ENCODE measurements at places on chromosomes 5 and 9.

- no peak for DNase-seq
Observed at GRCh38 chr5:110956280-110956912, 115.1 kb upstream of the TSLP start.

DNA sequence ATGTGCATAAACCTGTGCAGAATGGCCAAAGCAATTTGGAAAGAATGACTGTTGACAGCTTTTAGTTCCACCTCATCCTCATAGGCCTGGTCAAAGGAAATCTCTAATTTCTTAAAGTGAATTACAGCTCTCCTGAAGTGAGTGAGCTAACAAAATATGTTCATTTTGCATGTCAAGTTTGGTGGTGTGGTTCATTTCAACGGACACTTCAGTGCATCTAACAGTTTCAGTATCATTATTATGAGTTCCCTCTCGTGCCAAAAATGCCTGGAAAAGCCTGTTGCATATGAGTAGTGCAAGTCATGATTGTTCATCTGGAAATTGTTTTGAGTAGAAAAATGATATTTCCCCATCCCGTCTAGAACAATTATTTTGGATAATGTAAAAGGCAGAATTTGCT, 53.2 kb upstream of the HMHB1 start:
- no peak for DNase-seq

DNA sequence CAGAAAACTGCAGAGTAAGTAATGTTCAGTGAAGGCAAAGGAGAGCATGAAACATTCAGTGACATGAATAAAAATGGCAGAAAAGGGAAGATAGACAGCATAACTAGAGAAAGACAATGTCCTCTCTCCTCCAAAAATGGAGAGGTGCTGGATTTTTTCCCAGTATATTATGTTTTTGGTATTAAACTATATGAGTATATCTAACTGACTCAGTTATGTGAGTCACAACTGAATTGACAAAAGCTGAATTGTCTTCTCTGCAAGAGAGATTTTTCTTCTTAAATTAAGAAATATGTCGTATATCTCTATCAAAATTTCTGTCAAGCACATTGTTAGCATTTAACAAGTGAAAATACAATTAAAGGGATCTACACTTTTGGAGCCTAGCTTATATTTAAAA, 375.1 kb downstream of the CHSY3 start:
- DNase-seq: no peak

DNA sequence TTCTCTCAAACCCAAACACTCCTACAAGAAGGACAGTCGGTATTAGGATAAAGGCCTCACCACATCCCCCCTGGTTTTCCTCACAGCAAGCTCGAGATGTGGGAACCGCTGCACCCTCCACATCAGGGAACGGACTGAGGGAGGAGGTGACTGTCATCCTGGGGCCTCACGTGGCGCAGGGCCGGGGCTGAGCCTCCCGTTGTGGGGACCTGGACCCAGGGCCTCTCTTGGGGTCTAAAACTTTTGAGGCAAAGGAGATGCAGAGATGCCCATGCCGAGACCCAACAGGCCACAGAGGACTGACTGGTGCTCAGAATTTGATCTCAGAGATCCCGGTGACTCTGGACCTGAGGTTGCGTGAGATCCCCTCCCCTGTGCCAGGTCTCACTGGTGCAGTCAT, 72.7 kb downstream of the MRPL36 start:
- no peak for DNase-seq

GRCh38 chr9:90969021-90969675, 167.5 kb downstream of the SYK start:
- no peak for DNase-seq

DNA sequence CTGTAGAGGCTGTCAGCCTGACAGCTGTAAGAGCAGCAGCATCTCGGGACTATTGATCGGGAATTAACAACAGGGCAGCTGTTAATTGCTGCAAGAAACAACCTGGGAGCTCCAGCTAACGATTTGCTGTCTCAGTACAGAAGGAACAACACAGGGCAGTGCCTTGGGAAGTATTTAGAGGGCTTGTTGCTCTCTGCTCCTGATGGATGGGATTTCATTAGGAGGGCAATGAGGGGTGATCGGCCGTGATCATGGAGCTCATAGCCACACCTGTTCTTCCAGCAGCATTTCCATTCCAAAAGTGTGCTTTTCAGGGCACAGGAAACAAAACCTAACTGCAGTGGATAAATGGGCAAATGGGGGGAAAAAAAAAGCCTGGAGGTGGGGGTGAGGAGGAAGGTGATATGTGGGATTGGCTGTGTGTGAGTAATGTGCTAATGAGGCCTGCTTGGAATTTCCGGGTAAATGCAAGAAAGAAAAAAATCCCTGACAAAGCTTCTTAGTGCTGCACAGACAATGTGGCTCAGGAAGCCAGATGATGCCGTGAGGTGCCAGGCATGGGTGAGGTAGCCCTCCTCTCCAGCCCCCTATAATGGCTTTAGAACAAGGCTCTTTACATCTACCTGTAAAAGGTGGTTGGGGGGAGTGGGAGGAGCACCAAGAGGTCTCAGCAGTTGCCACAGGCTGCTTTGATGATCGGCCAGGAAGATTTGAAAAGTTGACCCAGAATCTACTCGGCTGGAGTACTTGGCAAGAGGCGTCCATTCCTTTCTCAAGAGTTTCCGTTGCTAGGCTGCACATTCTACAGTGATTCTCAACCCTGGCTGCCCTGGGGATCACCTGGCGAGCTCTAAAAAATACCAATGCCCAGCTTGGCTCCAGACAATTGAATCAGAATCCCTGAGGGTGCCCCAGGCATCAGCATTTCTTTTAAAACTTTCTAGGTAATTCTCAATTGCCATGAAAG, 139.5 kb upstream of the KLF9 start:
- no peak for DNase-seq

DNA sequence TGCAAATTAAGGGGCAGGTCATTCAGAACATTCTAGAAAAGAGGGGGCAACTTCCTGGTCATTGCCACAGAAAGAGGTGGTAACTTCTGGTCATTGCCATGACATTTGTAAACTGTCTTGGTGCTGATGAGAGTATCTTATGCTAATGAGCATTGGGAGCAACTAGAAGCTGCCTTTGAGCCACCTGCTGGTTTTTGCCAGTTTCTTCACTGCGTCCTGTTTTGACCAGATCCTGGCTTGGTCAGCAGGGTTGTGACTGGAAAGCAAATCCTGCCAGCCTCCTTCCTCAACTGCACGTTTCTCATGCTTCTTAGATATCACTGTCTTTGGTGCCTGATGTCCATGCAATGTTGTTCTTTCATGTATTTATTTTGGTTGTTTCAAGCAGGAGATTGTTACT, 53.2 kb upstream of the SPATA31C2 start:
- DNase-seq: no peak

DNA sequence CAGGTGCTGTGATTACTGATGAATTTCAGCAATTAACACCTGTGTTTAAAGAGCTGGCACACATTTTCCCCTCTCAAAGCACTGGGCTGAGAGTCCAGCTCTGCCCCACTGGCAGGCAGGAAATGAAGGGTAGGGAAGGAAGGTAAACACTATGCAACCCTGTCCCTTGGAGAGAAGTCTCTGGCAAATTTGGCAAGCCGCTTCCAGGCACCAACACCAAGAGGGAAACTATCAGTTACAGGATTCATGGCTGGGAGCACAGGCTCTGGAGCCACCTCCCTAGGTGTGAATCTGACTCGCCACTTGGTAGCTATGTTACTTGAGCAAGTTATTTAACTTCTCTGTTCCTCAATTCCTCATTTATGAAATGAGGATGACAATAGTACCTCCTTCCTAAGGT, 3.3 kb downstream of the ANKS6 start:
- DNase-seq: no peak

DNA sequence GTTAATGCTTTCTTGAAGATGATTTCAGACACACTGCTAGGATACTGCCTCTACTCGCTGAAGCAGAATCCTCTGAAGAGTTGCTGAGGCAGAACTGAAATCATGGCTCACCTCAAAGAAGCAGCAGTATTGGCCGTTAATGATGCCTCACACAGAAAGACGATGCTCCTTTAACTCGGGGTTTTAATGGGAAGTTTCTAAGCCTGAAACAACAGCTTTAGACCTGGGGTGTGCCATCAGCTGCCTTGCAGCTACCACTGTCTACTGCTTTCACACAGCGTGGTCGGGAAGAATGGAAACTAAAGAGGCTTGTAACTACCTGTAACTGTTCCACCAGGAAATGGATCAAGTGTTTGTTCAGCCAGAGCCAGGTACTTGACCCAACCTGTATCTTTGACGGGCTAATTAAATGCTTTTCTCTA, at the start of gene CTXN3:
TSS of gene CTXN3 (plus strand) at position 65 of the 422 bp plus-strand sequence. CDS start 8,440 bp downstream, outside the sequence.
- no peak for DNase-seq

DNA sequence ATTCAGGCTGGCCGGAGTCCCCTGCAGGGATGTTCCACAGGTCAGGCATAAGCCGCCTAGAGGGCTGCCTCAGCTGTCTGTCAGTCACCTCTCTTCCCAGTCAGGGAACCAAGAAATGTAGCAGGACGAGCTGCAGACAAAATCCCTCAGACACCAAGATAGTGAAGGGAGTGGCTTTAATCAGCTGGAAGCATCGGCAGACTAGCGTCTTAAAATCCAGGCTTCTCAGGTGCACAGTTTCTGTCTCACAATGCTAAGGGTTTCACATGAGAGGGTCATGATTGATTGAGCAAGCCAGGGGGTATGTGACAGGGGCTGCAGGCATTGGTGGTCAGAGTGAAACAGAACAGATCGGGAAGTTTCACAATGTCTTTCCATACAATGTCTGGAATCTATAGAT, 247.2 kb downstream of the CDH10 start:
- DNase-seq: no peak

DNA sequence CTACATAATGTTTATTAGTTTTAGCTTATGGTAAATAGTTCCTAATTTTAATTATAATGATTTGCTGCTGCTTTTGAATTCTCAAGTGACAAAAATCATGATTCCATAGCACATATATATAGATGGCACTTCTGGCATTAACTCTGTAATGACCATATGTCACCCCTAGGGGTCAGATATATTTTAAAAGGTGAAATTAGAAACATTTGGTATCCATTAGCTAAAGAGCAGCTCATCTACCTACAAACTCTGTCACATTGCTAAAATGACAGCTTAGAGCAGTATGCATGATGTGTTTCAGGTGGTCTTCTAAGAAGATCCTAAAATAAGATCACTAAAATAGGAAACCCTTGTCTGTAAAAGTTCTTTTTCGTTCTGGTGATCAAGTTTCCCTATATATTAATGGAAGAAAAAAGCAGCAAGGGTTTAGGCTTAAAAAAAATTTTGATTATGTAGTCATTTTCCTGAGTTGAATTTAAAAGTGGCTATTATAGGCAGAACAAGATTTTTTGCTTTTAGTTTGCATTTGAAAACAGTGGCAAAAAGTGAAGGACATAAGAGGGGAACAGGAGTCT, 157.7 kb upstream of the POU5F2 start:
- no peak for DNase-seq

- no peak for DNase-seq
Observed at GRCh38 chr5:148268566-148268965, at the start of gene SPINK13. Gene SPINK13 (plus strand): TSS chr5:148268794. CDS start chr5:148270073, 1,279 bp downstream.

- DNase-seq: no peak
Observed at GRCh38 chr5:125894383-125894782, 528.8 kb upstream of the GRAMD2B start.

DNA sequence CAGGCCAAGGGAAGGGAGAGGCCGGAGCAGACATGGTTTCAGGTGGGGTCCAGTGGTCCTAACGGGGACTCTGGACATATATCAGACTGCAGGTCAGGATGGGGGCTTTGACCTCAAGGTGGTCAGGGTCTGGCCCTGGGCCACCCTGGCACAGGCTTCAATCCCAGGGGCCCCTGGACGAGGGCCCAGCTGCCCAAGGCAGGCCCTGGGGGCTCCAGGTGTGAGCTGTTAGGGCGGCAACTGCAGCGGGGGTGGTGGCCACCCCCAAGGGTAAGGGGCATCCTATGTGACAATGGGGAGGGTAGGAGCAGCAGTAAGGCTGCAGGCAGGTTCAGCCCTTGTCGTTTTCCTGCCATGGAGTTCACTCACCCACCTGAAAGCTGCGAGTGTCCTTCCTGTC, 45.4 kb upstream of the CLPTM1L start:
- no peak for DNase-seq

DNA sequence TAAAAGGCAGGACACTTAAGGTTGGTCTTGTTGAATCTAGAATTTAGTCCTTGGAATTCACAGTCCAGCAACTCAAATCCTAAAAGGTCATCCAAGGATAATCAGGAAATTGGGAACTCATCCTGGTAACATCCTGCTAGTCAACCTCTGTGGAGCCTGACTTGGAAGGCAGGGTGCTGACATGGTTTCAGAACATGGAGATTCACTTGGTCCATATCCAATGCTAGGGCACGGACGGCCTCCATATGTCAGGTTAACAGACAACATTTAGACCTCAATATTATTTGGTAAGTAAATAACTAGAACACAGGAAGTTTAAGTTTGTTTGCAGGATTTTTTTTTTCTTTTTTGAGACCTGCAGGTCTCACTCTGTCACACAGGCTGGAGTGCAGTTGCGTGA, 783 bp upstream of the DNAH5 start:
- no peak for DNase-seq

- no peak for DNase-seq
Observed at GRCh38 chr5:10635257-10635866, 71.5 kb downstream of the ANKRD33B start.

GRCh38 chr9:14383294-14383693, 69.4 kb upstream of the NFIB start:
- DNase-seq: no peak

GRCh38 chr5:2542821-2543220, 208.7 kb downstream of the IRX2 start:
- no peak for DNase-seq

GRCh38 chr5:1200495-1201326, 684 bp upstream of the SLC6A19 start:
- DNase-seq: no peak

- DNase-seq: no peak
Observed at GRCh38 chr9:88587182-88587581, 52.2 kb downstream of the NXNL2 start.

DNA sequence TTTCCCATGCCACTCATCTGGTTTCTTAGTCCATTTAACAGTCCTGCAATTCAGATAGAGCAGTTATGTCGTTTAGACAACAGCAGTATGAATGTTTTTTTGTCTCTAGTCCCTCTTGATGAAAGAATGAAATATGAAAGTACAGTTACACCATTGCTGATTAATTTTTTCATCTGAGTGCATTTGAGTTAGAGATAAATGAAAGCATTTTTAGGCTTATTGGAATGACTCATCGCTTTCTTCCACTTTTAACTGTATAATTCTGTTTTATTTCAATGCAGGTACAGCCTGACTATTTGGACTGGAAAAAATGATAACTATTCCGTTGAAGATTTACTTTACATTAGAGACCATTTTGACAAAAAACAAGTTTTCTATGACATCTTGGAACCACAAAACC, 28.7 kb downstream of the ANKRD34B start:
- DNase-seq: no peak
